Stimulated activated CD8-positive, alpha-beta memory T cell treated with anti-CD3 and anti-CD28 coated beads, Interleukin-2, amount 100 ng/mL, for 1 hour (primary cell): ENCODE measurements at places on chromosomes 6 and 20.

- no peak for DNase-seq
These were observed 72.5 kb downstream of the NDUFAF5 start for GRCh38 chr20:13857304-13857703.

- DNase-seq, result no peak
These were observed 97.5 kb upstream of the TMEM30A start for GRCh38 chr6:75381877-75382633.

- no peak for DNase-seq
These were observed at the start of gene ARHGAP40 for GRCh38 chr20:38601216-38602184. Gene ARHGAP40 (plus strand): TSS chr20:38601809.

- DNase-seq, result no peak
These were observed 70.2 kb downstream of the HS3ST5 start for GRCh38 chr6:114272582-114272981.

GRCh38 chr6:137879885-137880745 lies 13.1 kb downstream of the TNFAIP3 start:
- no peak for DNase-seq

- DNase-seq, result no peak
These were observed 72.5 kb downstream of the ATP9A start for GRCh38 chr20:51695574-51696303.

DNA sequence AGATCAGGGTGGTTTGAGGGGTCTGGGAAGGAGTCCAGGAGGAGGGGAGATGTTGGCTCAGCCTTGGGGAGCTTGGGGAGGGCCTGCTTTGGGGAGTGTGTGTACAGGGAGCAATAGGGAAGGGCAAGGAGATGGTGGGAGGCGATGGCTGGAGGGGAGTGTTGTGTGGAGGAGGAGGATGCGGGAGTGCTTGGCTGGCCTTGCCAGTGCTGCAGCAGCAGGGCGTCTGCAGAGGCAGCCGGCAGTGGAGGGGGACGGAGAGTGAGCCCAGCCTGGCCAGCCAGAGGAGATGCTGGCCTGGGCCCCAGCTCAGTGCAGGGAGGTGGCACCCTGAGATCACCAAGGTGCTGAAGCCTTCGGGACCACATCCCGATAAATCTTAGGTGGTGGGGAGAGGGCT lies 3.9 kb downstream of the IP6K3 start:
- no peak for DNase-seq

DNA sequence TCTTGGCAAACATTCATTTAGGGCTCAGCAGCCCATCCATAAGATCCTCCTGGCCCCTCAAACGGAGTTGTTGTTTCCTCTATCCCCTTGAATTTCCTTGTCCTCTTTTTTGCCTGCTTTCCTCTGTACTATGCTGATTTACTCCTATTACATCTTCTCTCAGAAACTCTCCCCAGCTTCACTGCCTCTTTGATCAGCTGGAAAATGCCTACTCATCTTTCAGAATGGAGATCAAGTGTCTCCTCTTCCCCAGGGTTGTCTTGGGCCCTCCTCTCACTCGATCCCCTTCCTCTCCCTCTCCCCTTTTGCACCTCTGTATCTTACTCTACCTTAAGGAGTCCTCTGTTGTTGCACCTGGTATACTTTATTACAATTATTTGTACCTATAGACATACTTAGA lies 60.2 kb downstream of the PHF20 start:
- no peak for DNase-seq

- DNase-seq, result no peak
These were observed 55.7 kb downstream of the NCOA7 start for GRCh38 chr6:125846292-125847024.

GRCh38 chr6:167703347-167703746 lies 123.4 kb upstream of the AFDN start:
- no peak for DNase-seq

DNA sequence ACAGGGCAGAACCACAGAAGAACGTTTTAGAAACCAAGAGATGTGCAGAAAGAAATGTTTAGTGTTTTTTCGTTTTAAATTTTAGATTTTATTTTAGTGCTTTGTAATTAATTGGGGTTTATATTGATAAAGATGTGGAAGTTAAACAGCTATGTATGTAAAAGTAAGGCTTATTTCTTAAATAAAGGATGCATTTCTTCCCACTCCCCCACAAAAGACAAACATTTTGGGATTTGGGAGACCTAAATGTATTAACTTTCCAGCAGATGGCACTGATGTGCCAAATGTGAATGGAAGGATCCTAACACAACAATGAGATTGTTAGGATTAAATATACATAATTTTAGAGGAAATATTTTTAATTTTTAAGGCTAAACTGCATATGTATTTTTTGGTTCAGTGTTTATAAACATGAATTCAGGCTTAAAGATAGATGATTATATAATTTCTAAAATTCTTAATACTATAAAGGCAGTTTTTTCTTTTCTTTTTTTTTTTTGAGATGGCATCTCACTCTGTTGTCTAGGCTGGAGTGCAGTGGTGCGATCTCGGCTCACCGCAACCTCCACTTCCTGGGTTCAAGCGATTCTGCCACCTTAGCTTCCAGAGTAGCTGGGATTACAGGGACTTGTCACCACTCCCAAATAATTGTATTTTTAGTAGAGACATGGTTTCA lies 12.0 kb downstream of the PFDN4 start:
- DNase-seq, result no peak

GRCh38 chr6:107784669-107785068 lies 39.4 kb downstream of the SCML4 start:
- DNase-seq, result no peak

- DNase-seq, result no peak
These were observed 14.7 kb upstream of the SIM1 start for GRCh38 chr6:100479179-100480035.

DNA sequence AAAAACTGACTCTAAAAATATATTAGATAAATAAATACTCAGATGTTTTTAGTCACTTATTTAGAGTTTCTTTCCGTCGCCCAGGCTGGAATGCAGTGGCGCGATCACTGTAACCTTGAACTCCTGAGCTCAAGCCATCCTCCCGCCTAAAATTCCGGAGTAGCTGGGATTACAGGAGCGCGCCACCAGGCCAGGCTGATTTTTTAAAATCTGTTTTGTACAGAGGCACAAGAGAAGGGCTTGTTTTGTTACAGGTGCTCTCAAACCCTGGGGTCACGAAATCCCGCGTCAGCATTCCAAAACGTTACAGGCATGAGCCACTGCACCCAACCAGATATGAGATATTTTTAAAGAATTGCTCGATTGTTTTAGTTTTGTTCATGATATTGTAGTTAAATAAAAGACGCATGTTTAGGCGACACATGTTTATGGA lies 40.7 kb upstream of the BTN3A2 start:
- no peak for DNase-seq

GRCh38 chr6:37535759-37536490 lies 36.2 kb upstream of the CCDC167 start:
- no peak for DNase-seq

GRCh38 chr6:73513496-73513854 lies 7.4 kb downstream of the EEF1A1 start:
- DNase-seq, result no peak

- no peak for DNase-seq
These were observed 3.9 kb upstream of the LRP11 start for GRCh38 chr6:149867876-149868640.

DNA sequence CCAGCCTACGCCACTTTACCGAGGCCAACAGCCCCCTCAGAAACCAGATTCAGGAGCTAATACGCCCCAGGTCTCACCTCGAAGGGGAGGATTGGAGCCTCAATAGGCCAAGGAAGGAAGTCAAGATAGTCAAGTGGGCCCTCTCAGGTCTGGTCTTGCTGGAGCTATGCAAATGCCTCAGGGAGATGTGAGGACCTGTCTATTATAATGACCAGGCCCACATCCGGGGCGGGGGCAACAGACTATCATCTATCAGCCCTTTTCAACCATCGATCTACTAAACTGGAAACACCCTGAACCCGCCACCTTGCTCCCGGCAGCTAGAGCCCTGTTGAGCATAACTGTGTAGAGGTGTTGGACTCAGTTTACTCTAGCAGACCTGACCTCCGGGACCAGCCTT lies 12.7 kb upstream of the GSTA3 start:
- no peak for DNase-seq

- no peak for DNase-seq
These were observed 74.6 kb downstream of the GPX5 start for GRCh38 chr6:28600245-28600644.

DNA sequence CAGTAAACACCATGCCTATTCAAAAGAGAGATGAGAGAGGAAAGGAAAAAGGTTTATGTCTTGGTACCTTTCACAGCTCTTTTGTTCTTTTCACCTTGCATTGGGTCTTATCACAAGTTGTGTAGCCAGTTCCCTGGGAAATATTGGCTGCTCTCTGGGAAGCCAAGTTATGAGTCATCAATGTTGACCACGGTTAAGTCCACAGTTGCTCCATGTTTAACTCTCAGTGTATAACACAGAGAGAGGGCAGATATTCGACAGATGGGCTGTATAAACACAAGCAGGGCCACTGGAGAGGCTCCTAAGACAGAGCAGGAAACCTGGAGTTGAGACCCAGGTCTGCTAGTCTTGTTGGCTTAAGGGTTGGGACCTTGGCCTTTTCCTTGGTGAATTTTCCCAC lies 718.6 kb downstream of the QKI start:
- DNase-seq, result no peak

DNA sequence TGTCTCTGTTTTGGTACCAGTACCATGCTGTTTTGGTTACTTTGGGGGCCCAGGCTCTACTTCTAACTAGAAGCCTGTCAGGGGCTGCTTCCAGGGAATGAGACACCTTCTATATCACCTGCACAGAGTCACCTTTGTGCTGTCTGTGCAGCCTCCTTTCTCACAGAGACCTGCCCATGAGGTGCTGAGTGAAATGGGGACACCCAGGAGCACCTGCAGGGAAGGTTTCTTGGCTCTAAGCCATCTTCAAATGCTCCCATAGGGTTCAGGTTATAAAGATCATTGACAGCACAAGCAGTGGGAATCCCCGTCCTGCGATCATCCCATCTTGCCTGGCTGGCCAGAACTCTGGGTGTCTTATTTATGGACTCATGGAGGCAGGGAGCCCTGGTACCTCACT lies 19.1 kb downstream of the GABRR2 start:
- no peak for DNase-seq

- DNase-seq, result no peak
These were observed 578.2 kb downstream of the MEI4 start for GRCh38 chr6:78231002-78231401.

DNA sequence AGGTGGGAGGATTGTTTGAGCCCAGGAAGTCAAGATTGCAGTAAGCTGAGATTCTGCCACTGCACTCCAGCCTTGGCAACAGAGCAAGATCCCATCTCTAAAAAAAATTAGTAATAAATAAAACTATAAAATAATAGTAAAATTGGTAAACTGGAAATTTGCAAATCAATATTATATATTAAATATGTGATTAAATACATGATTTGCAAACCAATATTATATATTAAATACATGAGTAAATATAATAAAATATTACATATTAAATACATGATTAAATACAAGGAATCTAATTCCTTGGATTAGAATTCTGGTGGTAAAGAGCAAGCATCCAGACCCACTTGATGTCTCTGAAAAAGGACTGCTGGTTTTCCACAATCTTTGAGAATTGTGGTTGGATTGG lies 35.8 kb downstream of the FUT9 start:
- DNase-seq, result no peak

- no peak for DNase-seq
These were observed 451.0 kb upstream of the MARCKS start for GRCh38 chr6:113406048-113406695.

DNA sequence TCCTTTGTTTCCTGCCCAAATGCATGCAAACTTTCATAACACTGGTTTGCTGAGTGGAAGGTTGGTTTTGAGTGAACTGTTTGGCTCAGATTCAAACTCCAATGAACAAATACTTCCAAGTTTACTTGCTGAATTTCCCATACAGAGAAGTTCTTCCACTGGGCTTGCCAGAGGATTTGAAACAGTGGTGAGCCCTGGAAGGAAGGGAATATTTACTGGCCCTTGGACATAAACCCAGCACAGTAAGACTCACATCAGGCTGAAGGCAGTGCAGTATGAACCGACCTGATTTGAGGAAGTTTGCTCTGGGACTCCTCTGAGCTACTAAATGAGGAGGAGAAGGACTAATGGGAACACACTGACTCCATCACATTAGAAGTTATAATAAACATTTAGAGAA lies 3.8 kb downstream of the TRAF3IP2 start:
- no peak for DNase-seq

GRCh38 chr20:59776626-59777330 lies 156.7 kb downstream of the SYCP2 start:
- no peak for DNase-seq

DNA sequence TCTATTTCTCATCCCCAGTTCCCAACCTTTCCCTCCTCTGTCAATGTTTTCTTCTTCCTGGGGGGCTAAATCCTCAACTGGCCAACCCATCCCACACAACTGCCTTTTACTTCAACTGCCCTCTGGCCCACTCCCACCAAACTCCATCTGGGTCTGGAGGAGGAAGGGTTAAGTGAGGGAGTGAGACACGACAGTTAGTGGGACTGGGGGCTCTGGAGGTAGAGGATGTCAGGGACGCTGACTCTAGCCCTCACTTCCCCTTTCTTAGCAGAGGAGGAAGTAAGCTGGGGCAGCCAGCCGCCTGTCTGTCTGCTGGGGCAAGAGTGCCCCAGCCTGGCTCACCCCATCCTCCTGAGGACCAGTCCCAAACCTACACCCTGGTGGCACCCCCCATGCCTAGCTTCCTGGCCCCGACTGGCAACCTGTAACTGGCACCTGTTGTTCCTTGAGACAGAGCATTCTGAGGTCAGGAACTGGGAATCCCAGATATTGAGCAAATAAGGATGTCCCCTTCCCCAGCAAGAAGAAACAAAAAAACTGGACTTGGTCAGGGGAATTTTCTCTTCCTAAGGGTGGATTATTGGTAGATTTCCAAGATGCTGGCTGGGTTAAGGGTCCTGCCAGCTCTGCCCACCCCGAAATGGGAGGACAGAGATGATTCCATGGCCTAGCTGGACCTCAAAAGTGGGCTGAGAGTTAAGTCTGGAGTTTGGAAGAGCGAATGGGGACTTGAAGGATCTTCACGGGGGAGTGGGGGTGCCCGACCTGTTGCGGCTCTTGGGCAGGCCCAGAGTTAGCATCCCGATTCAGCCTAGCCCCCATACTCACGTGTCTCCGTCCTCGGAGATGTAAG lies 971 bp downstream of the NFKBIE start:
- DNase-seq, result no peak

DNA sequence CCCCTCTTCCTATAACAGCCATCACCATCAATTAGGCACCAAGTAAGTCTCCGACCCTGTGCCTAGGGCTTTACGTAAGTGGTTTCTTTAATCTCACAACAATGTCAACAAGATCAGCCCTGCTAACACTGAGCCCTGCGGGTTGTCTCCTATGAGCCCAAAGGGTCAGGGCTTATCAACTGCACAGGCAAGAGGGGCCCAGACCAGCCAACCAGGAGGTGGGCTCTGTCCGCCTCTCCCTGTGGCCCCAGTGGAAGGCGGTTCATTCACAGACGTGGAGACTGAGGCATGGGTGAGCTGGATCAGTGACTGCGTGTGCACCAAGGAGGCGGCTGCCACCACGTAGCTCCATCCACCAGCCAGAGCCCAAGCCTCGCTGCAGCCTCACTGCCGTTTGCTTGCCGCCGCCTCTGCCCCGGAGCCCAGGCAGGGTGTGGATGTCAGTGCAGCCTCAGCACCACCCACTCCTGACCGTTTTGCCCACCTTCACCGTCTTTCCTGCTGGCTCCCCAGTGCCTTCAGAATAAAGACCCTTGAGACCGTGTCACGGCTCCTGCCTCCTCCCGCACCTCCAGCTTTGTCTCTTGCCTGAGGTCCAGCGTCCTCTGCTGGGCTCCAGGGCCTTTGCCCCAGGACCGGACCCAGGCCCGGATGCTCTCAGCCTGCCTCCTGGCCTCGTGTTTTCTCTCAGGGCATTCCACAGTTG lies 78.7 kb downstream of the DLL1 start:
- no peak for DNase-seq
